ENCODE measurements at places on chromosomes 6 and 20.

DNA sequence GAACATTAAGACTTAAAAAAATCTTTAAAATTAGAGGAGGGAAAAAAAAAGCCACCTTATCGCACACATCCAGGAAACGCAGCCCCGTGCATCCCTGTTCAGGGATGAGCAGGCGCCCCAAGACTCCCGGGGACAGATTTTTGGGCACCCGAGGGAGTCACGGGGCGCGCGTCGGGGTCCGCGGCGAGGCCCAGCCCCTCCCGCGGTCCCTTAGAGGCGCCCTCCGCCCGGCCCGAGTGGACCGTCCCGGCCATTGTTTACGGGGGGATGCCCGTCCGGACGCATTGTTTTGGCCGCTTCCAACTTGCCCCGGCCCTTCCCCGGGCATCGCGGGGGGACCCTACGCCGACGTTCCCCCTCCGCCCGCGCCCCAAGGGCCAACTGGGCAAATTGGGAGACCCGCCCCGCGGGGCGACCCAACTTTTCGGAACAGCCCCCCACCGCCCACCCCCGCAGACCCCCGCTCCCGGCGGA lies 610 bp downstream of the ZNF217 start:
- DNase-seq: no peak

DNA sequence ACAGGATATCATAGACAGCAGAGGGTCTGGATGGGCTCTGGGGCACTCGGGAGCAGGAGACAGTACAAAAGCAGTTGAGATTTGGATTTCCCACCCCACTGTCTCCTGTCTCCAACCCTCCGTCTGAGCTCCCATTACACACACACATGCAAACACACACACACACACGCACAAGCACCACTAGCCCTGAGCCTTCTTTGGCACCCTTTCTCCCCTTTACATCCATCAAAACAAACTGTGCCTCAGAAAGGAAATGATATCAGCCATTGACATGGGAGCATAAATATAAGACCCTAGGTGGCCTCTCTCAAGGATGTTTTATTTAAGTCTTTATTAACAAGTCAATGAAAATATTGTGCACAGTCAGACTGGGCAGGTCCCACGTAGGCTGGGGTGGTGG lies 17.5 kb downstream of the TTBK1 start:
- no peak for DNase-seq

DNA sequence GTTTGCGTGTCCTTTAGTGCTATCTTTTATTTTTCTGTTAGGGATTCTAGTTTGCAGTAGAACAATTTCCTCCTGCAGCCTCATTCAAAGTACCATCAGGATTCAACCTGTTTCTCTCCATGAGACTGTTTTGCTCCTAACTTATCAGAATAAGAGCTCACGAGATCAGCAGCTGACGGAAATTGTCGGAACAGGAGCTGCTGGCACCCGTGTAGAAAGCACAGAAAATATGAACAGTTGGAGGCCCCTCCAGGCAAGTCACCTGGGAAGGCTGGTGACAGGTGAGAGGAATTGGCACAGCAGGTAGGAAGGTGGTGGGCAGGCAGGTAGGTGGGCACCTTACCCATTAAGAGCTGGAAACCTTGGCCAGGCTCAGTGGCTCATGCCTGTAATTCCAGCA lies 368.6 kb downstream of the CDH26 start:
- DNase-seq: no peak

DNA sequence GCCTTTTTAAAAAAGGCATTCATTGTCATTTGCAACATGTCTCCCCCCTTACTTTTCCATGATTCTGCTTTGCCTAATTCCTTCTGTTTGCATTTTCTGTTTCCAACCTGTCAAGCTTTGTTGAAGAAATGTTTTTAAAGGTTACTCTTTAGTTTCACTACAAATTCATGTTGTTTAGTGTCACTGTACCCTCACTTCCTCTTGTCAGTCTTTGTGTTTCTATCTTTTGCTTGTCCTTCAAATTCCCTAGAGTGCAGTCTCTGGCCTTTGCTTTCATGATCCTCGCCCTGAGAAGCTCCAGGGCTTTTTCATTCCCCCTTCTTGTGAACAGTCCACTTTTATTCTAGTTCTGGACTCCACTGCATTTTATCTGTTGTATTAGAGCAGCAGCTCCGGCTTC lies 90.6 kb downstream of the MAP3K4 start:
- no peak for DNase-seq

DNA sequence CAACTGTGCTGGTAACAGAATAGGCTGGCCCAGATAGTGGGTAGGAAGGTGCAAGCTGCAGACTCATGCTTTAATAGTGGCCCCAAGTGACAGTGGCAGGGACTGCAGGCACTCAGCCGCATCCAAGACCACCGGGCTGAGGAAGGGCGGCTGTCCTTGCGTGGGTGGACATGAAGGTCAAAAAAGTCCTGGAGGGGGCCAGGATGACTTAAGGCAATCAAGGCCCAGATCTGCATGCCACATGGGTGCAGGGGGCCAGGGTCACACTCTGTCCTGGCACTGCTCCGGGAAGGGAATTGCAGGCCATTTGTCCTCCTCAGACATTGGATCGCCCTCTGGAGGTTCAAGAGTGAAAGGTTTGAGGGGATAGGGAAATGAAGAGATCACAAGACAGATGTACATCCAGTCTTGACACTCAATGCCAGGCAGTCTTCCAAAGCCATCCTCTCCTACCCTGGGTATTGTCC lies 10.4 kb upstream of the VNN2 start:
- no peak for DNase-seq

Measured in stimulated activated CD4-positive, alpha-beta T cell treated with anti-CD3 and anti-CD28 coated beads, Interleukin-1b, Interleukin-23, amount 100 ng/mL, for 1 hour (primary cell).